ENCODE measurements at places on chromosomes 4 and X.

DNA sequence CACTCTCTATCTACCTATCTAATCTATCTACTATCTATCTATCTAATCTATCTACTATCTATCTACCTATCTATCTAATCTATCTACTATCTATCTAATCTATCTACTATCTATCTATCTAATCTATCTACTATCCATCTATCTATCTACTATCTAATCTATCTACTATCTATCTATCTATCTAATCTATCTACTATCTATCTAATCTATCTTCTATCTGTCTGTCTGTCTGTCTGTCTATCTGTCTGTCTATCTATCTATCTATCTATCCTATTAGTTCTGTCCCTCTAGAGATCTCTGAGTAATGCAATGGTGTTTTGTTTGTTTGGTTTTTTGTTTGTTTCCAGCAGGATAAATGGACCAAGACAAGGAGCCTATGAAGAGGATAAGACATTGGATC, 9.4 kb upstream of the ASMTL start:
- no peak for DNase-seq

DNA sequence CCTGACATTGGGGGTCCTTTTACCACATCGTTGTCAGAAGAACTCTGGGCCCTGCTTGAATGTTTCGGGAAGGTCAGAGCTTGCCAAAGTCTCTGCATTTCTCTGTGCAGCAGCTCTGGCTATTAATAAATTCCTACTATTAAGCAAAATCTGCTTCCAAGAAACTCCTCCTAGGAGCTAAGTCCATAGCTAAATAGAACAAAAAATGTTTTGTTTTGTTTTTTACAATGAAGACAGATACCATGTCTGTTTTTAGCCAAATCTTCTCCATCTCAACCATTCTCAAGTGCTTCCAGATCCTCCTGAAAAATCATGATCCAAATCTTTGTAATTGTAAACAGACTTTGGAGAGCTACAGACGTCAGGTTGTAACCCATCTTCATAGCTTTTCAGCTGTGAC, 161.6 kb downstream of the SPATA18 start:
- no peak for DNase-seq

DNA sequence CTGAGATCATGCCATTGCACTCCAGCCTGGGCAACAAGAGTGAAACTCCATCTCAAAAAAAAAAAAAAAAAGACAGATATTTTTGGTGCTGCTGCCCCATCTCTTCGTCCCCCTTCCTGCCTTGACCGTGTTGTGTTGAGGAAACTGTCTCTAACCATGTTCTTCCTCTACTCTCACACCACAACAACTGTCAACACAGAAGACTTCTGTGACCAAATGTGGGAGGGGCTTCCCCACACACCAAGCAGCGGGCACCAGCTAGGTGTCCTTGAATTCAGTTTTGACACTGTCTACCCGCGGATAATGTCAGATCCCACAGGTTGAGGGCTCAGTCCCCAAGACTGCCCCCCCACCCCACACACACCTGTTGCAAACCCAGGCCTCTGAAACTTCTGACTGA, 104.7 kb upstream of the BCOR start:
- no peak for DNase-seq

DNA sequence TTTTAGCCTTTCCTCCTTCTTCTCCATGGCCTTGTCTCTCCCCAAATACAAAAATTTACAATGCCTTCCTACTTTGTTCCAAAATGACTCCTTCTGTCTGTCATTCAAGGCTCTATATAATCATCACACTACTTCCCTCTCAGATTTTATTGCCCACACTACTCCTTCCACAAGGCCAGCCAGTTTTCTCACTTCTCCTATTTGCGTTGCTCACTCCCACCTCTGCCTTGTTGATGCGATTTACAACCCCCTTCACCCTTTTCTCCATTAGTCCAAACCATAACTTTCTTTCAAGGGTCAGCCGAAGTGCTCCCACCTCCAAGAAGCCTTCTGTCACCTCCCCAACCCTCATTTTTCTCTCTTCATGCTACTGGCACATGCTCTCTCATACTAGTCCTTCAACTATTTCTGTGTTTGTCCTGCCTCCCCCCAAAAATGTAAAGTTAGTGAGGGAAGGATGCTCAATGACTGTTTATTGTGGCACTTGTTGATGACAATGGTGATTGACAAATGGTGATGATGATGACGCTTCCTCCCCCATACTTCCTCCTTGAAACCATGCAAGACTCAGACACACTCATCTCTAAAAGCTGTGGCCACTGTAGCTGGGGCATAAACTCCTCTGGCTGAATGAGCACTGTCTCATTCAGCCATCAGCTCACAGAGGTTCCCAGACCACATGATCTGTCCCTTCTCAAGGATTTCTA, 2.7 kb upstream of the XKRX start:
- DNase-seq: no peak

- DNase-seq: no peak
These were observed 318.2 kb downstream of the PPP1R2C start for GRCh38 chrX:42459735-42460134.

DNA sequence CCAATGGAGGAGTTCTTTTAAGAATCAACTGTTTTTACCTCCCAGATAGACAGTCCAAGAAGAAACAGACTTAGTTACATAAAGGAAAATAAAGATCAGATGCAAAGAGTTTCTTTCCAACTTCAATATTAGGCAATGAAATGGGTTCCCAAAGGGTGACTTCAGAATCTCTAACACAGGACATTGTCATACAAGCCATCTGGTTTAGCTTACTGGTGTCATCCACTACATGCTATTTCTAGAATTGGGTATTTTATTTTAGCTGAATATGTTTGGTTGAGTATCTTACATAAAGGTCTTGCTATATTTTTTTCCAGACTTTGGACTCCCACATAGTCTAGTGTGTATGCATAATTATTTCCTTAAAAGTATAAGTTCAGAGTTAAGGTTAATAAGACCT, 162.1 kb upstream of the SLC7A11 start:
- DNase-seq: no peak

DNA sequence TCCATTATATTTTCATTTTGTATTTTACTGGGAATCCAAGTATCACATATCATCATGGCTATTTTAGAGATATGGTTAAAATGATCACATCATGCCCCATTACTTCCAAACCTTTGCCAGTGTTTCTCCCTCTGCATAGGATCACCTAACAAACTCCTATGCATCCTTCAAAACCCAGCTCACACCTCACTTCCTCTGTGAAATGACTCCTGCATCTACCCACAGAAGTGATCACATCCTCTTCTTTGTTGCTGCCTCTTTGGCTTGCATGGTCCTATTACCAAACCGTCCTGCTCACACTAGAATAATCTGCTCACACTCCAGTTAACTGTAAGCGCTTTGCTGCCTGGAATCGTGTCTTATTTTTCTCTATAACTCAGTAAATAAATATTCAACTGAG, 74.7 kb upstream of the C4orf50 start:
- no peak for DNase-seq
